Vagina (tissue), 2 donors: ENCODE measurements at places on chromosomes 4 and X.

- DNase-seq: no peak
These were observed 343.7 kb upstream of the PPP1R2C start for GRCh38 chrX:43121637-43122036.

DNA sequence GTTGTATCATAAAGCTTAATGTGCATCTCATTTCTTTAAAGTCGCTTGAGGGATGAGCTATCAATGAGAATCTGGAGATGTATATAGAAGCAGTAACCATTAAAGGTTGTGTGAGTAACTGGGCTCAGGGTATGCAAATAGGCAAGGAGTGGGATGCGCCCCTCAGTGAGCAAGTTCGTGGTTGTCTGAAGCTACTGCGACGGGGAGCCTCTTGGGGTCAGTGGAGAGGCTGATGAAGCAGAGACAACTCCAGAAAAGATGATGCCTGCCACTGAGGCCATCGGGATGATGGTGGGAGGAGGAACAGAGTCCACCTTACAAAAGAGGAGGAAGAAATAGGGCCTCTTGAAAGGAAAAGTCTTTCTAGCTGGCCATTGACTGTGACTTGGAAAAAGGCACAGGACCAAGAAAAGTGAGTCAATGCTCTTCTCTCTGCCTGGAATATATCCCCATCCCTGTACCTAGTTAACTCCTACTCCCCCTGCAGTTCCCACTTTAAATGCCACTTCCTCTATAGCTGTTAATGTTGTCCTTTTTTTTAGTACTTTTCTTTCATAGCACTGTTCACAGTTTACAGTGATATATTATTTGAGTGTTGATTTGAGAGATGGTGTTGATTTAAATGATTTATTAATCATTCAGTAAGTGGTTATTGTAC, 51.4 kb upstream of the LSM6 start:
- DNase-seq: no peak

GRCh38 chrX:15204130-15204751, 65.6 kb downstream of the ASB9 start:
- no peak for DNase-seq

DNA sequence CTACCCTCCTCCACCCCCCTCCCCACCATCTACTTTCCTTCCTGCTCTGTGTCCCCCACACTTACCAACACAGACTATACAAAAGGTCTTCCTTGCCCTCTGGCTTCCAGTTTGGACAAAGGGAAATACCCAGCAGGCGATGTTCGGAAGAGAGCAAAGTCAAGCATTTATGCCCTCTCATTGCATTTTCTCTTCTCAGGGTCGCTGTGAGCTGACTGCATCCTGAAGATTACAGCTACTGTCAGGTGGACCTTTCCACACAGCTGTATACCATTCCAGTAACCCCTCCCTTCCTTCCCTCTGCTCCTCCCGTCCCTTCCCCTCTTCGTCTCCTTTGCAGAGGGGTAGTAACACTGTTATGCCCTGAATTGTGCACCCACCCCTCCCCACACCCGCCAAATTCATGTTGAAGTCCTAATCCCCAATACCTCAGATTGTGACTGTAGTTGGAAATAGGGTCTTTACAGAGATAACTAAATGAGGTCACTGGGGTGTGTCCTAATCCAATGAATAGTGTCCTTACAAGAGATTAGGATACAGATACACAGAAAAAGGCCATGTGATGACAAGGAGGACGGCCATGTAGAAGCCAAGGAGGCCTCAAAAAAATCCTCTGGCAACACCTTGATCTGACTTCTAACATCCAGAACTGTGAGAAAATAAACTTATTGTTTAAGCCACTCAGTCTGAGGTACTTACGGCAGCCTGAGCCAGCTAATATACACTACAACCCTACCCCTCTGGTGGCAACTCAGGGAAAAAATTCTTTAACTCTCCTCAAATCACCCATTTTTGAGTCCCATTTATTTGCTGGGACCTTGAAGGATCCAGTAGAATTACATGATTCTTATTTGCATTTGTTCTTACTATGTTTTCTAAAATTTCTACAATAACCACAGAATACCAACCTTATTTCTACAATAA, 11.7 kb downstream of the MORF4L2 start:
- DNase-seq: no peak

DNA sequence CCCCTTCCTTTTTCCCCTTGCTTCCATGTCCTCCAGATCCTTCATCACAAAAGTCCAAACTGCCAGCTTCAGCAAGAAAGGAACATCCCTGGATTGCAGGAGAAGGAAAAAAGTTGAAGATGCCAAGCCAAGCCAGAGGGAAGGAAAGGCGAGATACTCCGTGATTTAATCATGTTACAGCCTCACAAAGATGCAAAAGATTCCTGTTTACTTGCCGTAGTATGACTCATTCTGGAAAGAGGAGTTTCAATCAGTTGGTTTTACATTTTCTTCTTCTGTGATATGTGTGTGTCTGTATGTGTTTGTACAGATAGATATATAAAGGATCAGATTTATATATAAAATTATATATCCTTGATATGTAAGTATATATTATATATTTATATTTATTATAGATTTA, 69.3 kb downstream of the BTC start:
- DNase-seq: no peak

DNA sequence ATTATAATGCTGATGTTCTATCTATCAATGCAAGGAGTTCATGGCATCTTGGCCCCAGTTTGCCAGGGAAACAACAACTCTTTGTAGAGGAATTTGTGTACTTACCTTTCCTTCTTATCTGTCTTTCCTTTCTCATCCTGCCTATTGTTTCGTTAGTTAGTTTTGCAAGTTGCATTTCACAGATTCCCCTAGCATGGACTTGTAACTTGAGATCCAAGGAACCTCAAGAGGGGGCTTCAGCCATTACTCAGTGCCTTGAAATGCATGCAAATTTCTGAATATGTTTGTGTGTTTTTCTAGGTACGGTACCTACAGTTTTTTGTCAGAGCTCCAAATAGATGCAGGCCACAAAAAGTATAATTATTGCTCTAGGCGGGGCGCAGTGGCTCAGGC, 203.6 kb downstream of the LDB2 start:
- no peak for DNase-seq

GRCh38 chrX:141857479-141857878, 19.4 kb downstream of the MAGEC3 start:
- no peak for DNase-seq

- no peak for DNase-seq
These were observed 116.4 kb downstream of the PWWP3B start for GRCh38 chrX:106284431-106285025.

GRCh38 chr4:134708026-134708425, 506.4 kb upstream of the PABPC4L start:
- no peak for DNase-seq

DNA sequence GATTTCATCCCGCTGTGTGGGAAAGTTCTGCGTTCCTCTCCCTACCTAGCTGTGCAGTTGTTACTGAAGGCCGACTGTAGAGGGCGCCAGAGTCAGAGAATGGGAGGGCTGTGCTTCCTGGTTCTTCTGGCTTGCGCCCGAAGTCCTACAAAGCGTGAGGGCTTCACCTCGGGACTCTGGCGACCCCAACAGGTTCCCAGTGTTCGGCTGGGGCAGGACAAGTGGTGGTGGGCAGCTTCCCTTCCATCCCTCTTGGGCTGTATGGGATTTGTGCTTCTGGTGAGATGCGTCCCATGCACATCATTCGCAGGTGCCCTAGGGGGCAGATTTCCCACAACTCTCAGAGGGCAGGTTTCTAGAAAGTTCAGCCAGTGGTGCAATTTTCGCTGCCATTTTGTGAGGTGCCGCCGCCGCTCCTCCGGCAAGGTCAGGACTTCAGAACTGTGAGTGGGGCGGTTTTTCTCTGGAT, 27.3 kb downstream of the CT45A1 start:
- no peak for DNase-seq

DNA sequence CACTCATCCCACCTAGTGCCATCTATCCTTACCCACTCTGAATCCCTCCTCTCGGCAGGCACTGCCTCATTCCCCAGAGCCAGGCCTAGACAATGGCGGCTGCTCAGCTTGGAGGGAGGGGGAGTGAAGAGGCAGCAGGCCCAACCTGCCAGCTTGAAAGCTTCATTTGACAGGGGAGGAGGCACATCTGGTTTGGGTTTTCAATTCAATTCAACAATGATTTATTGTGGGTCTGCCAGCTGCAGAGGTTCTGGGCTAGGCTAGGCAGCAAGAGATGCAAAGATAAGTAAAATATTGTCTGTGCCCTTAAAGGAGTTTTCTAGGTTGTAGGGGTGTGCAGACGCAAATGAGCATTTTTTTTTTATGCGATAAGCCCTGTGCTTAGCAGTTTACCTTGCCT, 58.5 kb downstream of the RTL9 start:
- DNase-seq: no peak

DNA sequence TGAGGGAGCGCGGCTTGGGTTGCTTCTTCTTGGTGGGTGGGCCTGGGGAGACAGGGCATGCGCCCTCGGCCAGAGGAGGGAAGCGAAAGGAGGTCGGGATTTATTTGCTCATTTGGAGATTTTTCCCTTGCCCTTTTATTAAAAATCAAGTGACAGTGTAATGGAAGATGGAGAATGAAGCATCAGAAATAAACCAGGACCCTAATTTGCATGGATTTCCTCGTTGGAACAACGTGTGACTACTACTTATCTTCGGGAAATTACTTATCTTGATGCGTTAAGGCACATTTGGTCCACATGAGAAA, 709 bp upstream of the CLOCK start:
- no peak for DNase-seq

GRCh38 chrX:46819136-46819535, 17.7 kb upstream of the RP2 start:
- DNase-seq: no peak

- no peak for DNase-seq
These were observed 42.2 kb downstream of the CASK start for GRCh38 chrX:41881166-41881565.

- DNase-seq: no peak
These were observed at the start of gene PNPLA4 for GRCh38 chrX:7927259-7928167. PNPLA4 (minus strand) TSS chrX:7927413; CDS start chrX:7926119, 1,294 bp downstream.

GRCh38 chr4:37595875-37596680, 90.1 kb downstream of the RELL1 start:
- DNase-seq: no peak

GRCh38 chr4:82706349-82707000, 92.1 kb downstream of the SCD5 start:
- DNase-seq: no peak

DNA sequence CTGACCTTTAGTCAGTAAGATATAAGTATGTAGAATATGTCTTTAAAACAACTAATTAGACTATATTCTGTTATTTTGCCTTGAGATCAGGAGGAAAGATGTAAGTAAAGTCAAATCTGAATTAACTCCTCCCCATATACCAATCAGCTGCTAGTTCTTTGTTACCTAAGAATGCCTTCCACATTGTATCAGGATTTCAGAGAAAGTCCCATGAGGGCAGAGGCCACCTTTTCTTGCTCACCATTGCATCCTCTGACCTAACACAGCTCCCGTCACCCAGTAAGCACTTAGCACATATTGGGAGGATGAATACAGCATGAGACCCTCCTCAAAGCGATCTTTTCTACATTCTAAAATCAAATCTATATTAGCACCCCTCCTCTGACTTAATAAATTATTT, 87.0 kb downstream of the COL25A1 start:
- no peak for DNase-seq

DNA sequence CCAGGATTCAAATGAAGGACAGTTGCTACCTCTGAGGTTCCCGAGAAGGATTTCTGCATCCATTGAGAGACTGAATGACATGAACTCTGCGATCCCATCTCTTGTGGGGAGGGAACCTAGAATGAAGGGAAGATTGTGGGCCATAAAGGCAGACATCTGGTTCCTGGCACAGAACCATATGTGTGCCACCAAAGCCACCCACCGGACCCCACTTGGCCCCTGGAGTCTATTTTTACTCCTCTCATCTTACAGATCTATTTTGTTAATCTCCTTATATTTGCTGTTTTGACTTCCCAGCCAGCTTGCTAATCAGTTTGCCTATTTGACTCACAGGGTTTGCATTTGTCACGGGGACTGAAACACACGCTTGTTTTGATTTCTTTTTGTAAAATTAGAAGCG, 7.3 kb downstream of the SOD3 start:
- peak; percentile 47 for DNase-seq

GRCh38 chr4:7414046-7414445, 20.7 kb downstream of the PSAPL1 start:
- DNase-seq: no peak

GRCh38 chrX:109345856-109346255, 136.0 kb downstream of the GUCY2F start:
- DNase-seq: no peak

DNA sequence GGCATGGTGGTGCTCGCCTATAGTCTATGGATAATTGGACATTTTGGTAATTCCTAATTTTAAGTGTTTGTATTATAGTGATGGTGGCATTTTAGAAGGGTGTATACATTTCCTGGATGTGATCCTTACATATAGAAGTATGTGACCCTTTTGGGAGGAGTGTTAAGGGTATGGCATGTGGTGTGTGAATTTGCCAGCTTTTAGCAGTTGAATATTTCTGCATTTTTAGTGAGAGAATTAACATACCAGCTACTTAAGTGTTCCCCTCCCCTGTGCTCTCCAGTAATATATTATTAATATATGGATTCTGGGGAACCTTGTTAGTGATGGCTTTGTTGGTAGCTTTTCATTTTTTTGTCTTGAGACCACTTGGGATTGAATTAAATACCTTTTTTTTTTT, 55.3 kb downstream of the STAG2 start:
- DNase-seq: no peak

DNA sequence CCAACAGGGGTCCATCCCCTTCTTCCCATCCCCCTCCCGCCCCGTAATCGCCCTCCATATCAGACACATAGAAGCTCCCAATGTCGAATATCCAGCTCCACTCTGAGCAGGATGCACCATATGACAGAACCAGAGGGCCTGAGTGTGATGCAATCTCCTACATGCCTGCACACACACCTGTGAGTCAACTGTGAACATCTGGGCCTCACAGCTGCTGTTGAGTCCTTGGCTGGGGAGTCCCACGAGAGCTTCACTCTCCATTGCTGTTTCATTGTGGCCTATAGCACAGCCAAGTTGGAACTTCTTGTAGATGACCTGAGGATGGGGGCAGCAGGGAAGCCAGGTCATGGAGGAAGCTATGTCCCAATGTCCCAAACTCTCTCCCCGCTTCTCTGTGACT, 8.2 kb downstream of the SLC38A5 start:
- no peak for DNase-seq

DNA sequence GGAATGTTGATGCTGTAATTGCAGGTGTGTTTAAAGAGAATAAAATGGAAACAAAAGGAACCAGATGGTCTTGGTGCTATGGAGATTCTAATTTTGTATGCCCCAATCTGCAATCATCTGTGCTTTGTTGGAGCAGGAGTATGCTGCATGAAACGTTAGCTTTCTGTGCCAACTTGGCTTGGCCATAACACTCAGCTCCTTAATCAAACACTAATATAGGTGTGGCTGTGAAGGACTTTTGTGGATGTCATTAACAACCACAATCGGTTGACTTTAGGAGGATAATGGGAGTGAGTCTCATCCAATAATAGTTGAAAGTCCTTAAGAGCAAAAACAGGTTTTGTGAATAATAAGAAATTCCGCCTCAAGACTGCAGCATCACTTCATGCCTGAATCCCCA, 399.2 kb downstream of the NLGN4X start:
- DNase-seq: no peak

GRCh38 chr4:87950936-87951511, 24.5 kb upstream of the SPP1 start:
- no peak for DNase-seq
